ENCODE measurements at places on chromosomes 6 and 20. TPM values are rescaled to one million over a fixed set of nuclear protein-coding genes. Genes with fewer than 3 reads are reported as not detected.

The TREM1 gene
- total RNA-seq: not detected

The CLPSL1 gene
- not detected for total RNA-seq

- no peaks in the 10 kb centered on the region for H3K4me1 ChIP-seq
- H3K4me3 ChIP-seq: no peak overlapping the region
- DNase-seq: no peak
Observed at GRCh38 chr20:7348253-7348652, 580.8 kb downstream of the BMP2 start.

DNA sequence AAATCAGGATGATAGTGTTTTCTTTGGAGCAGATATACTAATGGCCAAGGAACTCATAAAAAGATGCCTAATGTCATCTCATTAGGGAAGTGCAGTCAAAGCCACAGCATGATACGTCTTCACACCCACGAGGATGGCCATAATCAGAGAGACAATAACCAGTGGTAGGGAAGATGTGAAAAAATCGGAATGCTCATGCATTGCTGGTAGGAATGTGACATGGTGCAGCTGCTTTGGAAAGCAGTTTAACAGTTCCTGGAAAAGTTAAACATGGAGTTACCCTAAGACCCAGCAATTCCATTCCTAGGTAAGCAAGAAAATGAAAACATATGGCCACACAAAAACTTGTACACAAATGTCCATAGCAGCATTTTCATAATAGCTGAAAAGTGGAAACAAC lies 29.9 kb downstream of the BCAS1 start:
- H3K36me3 ChIP-seq: no peaks in the 10 kb centered on the region
- H3K27me3 ChIP-seq: peaks cover 2% of the 10 kb centered on the region
- no peak overlapping the region for H3K27ac ChIP-seq
- H3K4me3 ChIP-seq: no peak overlapping the region
- DNase-seq: no peak

GRCh38 chr20:63280371-63280770 lies 7.8 kb downstream of the ARFGAP1 start:
- no peak for DNase-seq
- H3K36me3 ChIP-seq: peaks cover 64% of the 10 kb centered on the region
- no peak overlapping the region for H3K4me3 ChIP-seq
- H3K27ac ChIP-seq: no peak overlapping the region
- no peaks in the 10 kb centered on the region for H3K4me1 ChIP-seq

GRCh38 chr20:33744773-33745385 lies 13.1 kb downstream of the ZNF341 start:
- no peak overlapping the region for H3K4me3 ChIP-seq
- H3K4me1 ChIP-seq: no peaks in the 10 kb centered on the region
- DNase-seq: no peak
- no peaks in the 10 kb centered on the region for H3K27me3 ChIP-seq

GRCh38 chr6:143877584-143878271 lies 13.5 kb downstream of the ZC2HC1B start:
- H3K4me3 ChIP-seq: no peak overlapping the region
- no peak for DNase-seq
- no peak overlapping the region for H3K27ac ChIP-seq
- no peaks in the 10 kb centered on the region for H3K4me1 ChIP-seq
- H3K36me3 ChIP-seq: no peaks in the 10 kb centered on the region
- H3K27me3 ChIP-seq: no peaks in the 10 kb centered on the region

GRCh38 chr20:23193801-23194384 lies 107.8 kb upstream of the CD93 start:
- no peaks in the 10 kb centered on the region for H3K36me3 ChIP-seq
- no peak for DNase-seq
- no peak overlapping the region for H3K27ac ChIP-seq
- H3K27me3 ChIP-seq: peaks cover 8% of the 10 kb centered on the region

All from T-cell (primary cell).